Activated CD8-positive, alpha-beta memory T cell treated with anti-CD3 and anti-CD28 coated beads for 1 hour (primary cell): ENCODE measurements at places on chromosomes 2 and 18.

DNA sequence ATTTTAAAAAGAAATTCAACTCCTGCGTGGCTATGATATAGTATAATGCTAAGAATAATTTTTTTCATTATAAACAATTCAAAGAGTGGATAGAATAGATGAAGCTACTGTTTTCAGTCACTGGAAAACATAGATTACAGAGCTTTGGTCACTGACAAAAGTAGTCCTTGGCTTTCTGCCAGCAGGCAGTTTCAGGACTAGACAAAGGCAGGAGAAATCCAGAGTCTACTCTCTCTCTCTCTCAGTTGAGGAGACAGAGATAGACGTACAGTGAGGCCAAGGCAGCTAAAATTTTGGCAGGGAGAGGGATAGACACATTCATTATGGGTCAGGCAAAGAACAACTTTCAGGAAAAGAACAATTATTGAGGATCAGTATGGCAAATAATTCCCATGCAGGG, 491.4 kb upstream of the CRIM1 start:
- no peak for DNase-seq

DNA sequence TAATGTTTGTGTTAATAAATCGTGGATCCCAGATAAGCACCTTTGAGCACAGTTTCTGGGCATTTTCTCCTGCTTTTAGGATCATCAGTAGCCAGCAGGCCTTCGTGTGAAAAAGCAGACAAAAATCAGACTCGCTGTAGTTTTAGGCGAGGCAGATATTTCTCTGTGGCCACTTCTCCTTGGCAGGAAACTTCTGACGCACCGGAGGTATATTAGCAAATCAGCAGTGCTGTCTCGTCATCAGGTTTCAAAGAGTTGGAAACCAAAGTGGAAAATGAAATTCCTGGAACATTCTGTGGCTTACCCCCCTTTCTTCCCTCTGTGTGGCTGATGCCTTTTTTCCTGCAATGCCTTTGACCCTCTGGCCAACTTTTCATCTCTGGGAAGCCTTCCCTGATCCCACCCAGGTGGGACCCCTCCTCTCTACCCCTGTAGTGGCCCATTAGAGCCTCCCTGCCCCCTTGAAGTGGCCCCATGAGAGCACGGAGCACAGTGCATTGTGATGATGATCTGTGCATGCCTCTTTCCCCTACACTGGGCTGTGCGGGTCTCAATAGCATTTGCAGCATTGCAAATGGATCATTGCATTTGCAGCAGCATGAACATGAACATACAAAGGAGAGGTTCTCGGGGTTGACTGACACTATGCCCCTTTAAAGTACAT, 93.3 kb downstream of the RNF144A start:
- no peak for DNase-seq

- no peak for DNase-seq
Observed at GRCh38 chr2:122530814-122531213, 775.4 kb downstream of the TSN start.

GRCh38 chr2:128041561-128041960, 13.7 kb upstream of the SAP130 start:
- DNase-seq: no peak

- no peak for DNase-seq
Observed at GRCh38 chr18:28041366-28041765, 135.6 kb downstream of the CDH2 start.

GRCh38 chr18:36850527-36851201, 21.7 kb downstream of the KIAA1328 start:
- DNase-seq: no peak

GRCh38 chr18:21141668-21142422, 30.2 kb upstream of the ROCK1 start:
- no peak for DNase-seq

DNA sequence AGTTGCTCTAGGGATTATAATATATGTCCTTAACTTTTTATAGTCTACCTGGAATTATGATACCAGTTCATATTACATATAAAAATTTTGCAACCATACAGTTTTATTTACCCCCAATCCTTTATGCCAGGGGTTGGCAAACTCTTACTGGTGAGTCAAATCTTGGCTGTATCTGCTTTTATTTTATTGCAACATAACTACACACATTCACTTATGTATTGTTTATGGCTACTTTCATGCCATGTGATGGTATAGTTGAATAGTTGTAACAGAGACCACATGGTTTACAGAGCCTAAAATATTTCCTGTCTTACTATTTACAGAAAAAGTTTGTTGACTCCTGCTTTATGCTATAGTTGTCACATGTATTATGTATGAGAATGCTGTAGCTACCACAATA, 25.8 kb upstream of the DLX2 start:
- no peak for DNase-seq

DNA sequence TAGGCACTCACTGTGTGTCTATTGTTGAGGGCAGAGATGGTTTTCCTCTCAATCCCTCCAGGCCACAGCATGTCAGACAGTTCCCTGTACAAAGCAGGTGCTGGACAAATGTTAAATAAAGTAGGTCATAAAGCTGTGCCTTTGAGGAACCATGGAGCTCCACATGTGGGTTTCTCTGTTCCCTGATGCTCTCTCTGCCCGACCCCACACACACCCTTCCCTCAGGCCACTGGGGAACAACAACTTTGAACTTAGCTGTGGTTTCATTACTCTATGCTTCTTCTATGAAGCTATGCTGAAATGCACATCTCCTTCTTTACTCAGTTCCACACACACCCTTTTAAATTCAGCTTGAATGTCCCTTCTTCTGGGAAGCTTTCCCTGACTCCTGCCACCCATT, 415.3 kb downstream of the HRH4 start:
- DNase-seq: no peak

- no peak for DNase-seq
Observed at GRCh38 chr18:7824970-7825369, 257.9 kb downstream of the PTPRM start.
